ENCODE measurements at places on chromosomes 2 and 18.

GRCh38 chr2:5121642-5122041 is 570.5 kb upstream of the SOX11 start:
- DNase-seq: no peak

- no peak for DNase-seq
Observed at GRCh38 chr2:33426666-33427231, 49.7 kb upstream of the RASGRP3 start.

- no peak for DNase-seq
Observed at GRCh38 chr2:104472076-104472475, 381.8 kb upstream of the POU3F3 start.

GRCh38 chr2:236991874-236992273 is 93.8 kb upstream of the COPS8 start:
- DNase-seq: no peak

- no peak for DNase-seq
Observed at GRCh38 chr2:8081130-8081529, 600.7 kb upstream of the ID2 start.

DNA sequence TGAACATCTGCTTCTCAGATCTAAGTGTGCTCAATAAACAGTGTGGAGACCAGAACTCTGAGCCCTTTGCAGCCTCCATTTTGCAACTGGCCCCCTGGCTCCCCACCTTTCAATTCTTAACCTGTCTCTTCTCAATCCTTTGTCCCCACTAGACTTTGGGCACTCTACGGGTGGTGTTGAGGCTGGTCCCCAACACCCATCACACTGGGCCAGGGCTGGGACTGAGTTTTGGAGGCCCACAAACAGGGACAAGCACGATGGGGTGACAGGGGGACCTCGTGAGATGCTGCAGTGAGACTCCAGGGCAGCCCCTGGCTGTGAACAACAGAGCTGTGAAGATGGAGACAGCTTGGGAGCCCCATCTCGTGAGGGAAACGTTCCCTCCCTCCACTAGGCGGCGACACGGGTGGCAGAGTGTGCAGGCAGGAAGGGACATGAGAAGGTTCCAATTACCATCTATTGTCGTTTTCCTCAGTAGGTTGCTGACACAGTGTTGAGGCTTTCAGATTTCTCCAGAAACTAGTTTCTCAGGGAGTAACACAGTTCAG is 1.2 kb downstream of the ANKMY1 start:
- no peak for DNase-seq

DNA sequence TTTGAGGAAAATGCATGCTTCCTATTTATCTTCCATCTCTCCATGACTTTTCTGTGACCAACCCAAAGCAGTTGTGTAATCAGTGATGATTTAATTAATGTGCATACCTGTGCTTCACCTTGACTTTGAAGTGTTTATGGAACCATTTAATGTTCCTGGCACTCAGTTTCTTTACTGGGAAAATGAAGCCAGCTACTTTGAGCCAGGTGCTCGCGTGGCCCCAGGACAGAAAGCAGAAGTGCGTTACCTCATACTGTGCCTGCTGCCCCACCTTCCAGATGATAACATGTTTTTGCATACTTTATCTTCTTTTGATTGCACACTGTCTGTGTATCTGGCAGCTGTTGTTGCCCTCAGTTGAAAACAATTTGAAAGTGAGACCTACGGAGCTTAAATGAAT is 61.3 kb downstream of the PMAIP1 start:
- no peak for DNase-seq

DNA sequence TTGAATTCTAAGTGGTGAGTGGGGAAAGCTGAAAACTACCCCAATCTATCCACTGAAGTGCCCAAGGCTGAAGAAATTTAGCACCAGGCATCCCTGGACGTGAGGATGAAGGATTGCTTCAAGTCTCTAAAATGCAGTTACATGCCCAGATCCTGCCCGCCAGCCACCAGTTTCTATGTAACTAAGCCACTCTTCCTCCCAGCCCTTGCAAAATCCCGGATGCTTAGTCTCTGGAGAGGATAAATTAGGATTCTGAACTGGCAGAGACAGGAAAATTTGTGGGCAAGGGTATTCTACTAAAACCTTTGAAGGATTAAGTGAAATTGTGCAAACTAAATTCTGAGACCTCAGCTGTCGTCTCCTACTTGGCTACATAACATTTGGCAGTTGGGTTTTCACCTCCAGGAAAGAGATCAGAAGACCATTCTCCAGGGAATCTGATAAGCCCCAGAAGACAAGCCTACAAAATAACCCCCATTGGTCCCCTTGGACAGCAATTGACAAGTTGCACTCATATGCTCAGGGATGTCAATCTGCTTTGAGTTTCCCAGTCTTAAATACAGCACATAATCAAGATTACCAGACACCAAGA is 93.9 kb upstream of the CD226 start:
- no peak for DNase-seq

GRCh38 chr2:217466805-217467204 is 536.0 kb downstream of the TNS1 start:
- DNase-seq: no peak

DNA sequence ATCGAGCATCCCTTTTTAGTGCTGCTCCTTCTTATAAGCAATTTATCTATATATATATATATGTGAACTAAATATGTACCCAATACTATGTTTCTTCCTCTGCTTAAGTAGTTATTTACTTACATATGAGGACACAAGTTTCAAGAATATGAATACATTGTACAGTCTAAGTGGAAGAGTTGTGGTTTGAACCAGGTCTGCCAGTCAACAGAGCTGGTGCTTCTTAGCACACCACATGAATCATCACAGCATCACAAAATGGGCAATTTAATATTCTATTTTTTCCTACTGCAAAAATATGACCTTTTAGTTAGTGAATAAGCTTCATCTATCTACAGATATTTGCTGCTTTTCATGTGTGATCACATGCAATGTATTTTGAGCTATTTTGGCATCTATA is 64.4 kb upstream of the SPAG16 start:
- DNase-seq: no peak

All from pancreas (tissue), 10 donors.